Cortex of kidney (tissue), 1 donor: ENCODE measurements at places on chromosomes 4 and X.

- no peak for DNase-seq
These were observed 1236.5 kb upstream of the TENM3 start for GRCh38 chr4:181006499-181007260.

- DNase-seq = no peak
These were observed 160.0 kb upstream of the ARX start for GRCh38 chrX:25175743-25176142.

GRCh38 chrX:48684134-48684533 lies 535 bp downstream of the WAS start:
- DNase-seq = no peak

DNA sequence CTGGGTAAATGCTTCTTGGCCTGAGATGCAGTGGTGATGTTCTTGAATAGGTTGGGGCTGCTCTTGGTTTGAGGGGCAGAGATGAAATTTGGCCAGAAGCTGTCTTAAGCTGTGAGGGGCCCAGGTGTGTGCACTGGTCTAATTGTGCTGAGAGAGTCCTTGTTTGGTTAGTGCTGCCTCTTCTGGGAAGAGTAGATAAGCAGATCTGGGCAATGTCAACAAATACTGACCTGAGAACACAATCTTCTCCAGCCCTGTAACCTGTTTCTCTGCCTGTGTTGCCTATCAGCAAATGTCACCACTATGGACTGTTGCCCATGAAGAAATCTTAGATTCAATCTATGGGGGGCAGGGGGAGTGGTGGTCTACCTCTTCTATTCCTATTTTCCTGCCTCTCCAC lies 17.2 kb upstream of the USP27X start:
- DNase-seq = no peak

GRCh38 chr4:42119886-42120285 lies 32.6 kb downstream of the BEND4 start:
- DNase-seq = no peak

GRCh38 chr4:154433543-154433942 lies 58.1 kb downstream of the DCHS2 start:
- DNase-seq = no peak

DNA sequence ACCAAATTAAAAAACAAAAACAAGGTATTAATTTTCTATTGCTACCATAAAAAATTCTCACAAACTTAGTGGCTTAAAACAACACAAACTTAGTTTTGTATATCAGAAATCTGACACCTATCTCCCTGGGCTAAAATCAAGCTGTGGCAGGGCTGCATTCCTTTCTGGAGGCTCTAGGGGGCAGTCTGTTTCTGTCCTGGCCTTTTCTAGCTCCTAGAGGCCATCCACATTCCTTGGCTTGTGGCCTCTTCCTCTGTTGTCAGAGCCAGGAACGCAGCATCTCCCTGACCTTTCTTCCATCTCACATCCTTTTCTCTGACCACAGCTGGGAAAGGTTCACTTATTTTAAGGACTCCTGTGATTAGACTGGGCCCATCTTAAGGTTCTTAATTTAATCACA lies 38.9 kb upstream of the TLR2 start:
- DNase-seq = no peak

DNA sequence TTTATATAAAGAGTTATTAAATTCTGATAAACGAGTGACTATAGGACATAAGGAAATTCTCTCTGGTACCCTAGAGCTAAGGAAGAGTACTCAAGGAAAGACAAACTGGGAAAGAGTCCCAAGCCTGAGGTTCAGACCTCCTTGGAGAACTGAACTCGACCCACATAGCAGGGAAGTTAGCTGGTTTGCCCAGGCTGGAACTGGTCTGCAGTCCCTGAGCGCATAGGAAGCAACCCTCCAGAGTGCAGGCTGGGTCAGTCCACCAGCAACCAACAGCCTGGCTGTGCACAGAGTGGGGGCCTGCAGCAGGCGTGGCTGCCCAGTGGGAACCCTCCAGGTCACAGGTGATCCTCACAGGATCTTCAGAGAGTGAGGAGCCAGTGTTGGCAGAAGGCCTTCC lies 114.1 kb downstream of the SOWAHB start:
- no peak for DNase-seq

DNA sequence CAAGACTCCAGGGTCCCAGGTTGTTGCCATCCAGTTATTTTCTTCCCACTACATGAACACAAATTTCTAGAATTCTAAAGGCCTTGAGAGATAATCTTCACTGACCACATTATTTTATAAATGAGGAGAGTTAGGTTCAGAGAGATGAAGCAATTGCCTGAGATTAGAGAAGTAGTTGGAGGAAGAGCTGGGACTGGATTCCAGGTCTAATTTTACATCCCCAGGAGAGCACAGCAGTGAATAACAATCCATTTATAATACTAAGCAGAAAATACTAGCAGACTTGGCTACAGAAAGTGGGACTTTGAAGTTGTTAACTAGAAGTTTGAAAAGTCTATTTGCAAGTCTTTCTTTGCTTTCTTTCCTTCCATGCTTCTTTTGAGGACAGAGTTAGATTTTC lies 231.3 kb upstream of the S100G start:
- DNase-seq = no peak

GRCh38 chr4:182629096-182629495 lies 288.1 kb downstream of the DCTD start:
- DNase-seq = no peak

- DNase-seq = no peak
These were observed 85.5 kb downstream of the RTL3 start for GRCh38 chrX:78573630-78574029.

DNA sequence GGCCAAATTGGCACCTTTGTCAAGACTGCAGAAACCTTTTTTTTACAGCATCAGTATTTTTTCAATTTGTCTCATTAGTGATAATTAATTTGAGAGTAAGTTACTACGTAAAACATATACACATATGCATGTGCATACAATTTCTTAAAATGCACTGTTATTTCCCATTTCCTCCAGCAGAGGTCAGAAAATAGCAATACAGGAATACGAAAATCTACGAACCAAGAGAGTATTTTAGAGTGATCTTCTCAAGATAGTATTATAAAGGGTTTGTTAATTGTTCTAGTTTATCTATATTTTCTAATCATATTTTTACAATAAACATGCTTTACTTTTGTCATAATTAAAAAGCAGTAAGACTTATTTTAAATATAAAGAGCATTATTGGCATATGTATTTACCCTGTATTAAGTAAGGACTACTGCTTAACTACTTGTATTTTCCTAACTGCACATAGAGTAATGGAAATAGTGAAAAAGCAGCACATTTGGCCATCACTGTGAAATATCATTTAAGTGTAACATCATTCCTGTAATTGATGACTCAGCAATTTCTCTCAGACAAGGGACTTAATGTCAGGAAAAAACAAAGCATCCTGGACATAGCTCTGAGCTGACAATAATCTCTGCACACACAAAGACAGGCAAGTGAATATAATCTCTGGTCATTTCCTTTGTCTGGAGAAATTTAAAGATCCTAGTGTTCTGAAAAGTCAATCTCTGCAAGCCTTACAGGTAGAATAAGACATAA lies 45.6 kb downstream of the MAOB start:
- no peak for DNase-seq

- DNase-seq = no peak
These were observed 14.7 kb upstream of the GSX2 start for GRCh38 chr4:54085284-54085683.

DNA sequence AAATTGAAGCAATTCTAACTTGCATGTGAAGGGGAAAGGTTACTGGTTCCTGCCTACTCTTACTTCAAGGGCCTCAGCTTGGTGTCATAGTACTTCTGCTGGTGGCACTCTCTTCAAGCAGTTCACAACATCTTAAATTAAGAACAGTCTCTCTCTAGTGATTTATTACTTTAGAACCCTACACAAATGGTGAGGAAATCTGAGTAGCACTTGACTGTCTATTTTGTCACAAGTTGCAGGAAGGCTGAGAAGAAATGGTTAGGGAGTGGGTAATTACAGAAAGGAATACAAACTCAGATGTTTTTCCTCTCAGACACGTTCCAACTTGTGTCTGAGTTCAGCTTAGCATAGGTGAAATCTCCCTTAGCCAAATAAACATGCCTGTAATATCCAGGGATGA lies 242.3 kb upstream of the GRIA3 start:
- DNase-seq = no peak

GRCh38 chr4:75995727-75996126 lies 5.0 kb upstream of the SDAD1 start:
- no peak for DNase-seq

DNA sequence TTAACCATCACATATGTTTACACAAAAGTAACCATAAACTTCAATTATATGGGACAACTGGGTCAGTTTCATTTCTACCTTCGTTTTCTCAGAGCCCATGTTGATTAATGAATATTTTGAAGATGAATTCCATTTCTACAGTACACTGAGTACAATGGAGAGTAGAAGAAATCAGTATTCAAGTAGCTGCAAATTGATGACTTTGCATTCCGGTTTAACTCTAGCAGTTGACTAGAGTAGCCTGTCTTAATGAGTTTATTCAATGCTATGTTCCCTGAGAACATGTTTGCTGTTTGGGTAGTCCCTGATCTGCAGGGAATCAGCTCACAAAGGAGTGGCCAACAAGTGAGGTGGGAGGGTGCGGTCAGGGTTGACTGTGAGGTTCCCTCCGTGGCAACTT lies 168.3 kb downstream of the TRIML1 start:
- DNase-seq = no peak

DNA sequence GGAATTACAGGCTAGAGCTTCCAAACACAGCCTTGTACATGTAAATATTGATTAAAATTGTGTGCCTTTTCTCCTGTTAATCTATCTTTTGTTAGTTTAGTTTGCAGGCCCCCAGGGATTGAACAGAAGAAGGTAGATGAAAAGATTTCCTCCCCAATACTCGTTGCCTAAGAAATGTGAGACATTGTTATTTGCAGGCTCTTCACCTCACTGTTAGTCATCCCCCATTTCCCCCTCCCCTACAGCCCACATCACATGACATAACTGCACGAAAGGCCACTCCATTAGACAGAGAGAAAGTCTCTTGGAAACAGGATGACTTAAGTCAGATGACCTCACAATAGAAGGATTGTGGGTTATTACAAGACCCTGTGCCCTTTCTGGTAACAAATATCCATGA lies 13.3 kb upstream of the MID1 start:
- no peak for DNase-seq

DNA sequence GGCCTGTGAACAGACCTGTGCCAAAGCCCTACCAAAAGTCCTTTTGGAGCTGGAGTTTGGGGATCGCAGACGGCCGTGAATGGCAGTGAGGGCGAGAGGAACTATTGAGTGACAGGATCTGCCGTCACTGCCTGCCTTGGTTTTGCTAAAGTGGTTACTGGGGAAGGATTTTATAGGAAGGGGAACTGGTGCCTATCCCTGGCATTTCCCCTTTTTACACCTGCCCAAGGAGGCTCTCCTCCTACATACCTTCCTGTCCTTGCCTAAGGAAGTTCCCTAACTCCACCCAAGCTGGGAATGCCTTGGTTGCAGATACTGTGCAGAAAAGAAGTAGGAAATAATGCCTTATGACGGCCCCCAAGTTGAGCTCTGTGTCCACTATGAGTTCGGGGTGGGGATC lies 14.5 kb downstream of the LONRF3 start:
- DNase-seq = no peak

GRCh38 chrX:53930515-53931380 lies 113.5 kb downstream of the PHF8 start:
- DNase-seq = no peak

DNA sequence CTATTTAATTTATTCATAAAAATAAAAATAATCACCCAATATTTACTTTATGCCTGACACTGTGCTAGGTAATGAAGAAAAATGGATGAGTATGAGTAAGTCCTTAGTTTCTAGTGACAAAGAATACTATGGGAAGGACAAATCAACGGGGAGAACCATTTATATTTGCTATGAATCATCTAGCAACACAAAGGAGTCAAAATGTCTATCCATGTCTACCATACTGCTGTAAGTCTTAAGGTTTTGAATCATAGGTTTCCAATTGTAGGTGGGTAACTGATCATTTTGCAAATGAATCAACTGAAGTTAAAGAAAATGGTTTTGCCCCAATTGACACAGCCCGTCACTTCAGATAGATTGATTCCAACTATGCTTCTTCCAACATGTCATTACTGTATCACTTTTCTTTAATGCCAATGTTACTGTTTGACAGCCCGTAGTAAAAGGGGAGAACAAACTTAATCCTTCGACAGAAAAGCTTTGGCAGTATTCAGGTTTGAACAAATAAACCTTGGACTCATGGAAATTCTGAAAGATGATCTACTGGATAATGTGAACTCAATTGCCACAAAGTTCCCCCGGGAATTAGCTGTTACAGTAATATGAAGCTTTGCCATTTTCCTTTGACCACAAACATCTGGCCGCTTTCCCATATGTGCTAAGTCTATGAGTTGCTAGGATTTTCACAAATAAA lies 3.2 kb downstream of the TDO2 start:
- no peak for DNase-seq

DNA sequence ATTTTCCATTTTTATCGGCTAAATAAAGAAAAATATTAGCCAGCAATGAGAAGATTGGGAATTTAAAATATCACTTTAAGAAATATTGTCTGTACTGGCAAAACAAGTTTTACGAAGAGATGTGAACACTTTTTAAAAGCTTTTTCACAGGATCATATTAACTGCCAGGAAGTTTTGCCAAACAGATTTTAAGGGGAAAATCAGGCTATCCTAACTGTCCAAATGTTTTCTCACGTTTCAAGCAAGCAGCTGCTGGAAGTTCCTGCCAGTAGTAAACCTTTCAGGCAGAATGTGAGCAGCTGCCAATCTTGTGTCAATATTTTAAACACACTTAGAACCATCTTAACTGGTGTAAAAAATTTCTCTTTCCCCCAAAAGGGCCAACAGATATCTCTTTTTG lies 101.1 kb downstream of the ADGRL3 start:
- no peak for DNase-seq

DNA sequence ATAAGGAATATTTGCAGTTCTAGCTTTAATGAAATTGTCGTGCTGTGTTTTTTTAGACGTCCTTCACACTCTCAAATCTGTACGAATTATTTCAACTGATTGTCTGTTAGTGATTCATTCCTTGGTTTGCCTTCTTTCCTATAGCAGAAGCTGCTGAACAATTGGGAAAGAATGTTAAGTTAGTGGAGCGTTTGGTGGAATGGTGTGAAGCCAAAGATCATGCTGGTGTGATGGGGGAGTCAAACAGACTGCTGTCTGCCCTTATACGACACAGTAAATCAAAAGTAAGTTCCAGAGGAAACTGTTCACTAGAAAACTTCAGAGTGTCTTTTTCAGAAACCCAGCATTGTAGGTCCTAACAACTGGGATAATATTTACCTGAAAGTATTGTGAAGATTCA lies 159.9 kb downstream of the RAP1GDS1 start:
- no peak for DNase-seq

- no peak for DNase-seq
These were observed 897.3 kb upstream of the TENM3 start for GRCh38 chr4:181345931-181346330.
